NCI-H2081 treated with DMSO at 0.1 percent for 48 hours (cell line): ENCODE measurements at places on chromosomes 13 and 19.

DNA sequence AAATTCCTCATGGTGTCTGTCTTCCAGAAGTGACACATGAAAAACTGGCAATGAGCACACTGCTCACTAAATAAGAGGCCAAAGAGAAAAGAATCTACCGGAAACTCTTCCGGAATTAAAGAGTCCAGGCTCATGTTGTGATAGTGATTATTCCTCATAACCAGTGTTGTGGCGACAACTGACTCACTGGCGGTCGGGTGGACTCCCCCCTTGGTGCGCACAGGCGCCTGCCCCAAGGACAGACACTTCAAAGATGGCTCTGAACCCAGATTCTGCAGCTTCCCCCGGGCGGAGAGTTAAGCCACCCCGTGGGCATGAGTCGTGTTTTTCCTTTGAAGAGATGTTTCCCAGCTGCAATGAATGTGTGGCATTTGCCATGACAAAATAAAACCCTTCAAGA, 10.3 kb downstream of the IL17D start:
- no peak for DNase-seq

DNA sequence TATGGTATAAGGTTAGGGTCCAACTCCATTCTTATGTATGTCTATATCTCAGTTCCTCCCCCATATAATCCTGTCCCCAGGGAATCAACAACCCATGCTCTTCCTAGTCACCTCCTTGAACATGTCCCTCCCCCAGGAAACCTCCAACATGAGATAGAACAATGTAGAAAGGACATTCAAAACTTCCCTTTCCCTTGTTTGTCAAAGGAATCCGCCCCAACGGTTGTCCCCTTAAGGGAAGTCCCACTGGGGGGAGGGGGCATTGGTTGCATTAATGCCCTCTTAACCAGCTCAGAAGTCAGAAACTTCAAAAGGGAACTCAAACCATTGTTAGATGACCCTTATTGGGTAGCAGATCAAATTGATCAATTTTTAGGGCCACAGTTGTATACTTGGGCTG, 6.8 kb upstream of the ZNF561 start:
- no peak for DNase-seq

DNA sequence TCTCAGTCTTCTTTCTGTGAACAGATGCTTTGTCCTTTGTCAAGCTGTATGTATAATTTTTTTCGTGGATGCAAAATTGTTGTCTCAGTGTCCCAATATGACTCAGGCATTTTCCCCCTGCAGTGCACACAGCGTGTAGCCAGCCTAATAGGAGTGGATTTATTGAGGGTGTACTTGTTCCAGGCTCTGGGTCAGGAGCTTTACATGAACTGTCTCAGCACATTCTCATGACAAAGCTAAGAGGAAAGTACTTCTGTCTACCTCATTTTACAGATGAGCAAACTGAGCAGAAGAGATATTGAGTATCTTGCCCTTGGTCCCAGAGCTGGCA, 50.8 kb downstream of the STK24 start:
- DNase-seq: no peak

DNA sequence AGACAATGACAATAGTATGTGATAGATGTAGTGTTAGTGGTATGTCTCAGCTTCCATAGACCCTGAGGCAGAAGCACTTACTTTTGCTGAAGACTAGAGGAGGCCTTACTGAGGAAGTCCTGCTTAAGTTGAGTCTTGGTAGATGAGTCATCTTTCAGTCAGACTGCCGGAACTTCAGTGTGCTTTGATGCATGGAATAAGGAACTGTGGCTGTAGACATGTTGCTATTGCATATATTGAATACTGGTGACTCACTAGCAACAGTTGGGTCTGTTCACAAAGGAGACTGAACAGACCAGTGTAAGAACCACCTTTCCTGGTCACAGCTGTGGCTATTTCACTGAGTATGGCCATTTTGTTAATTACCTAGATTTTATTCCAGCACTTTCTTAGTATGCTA, 1000.6 kb downstream of the OLFM4 start:
- DNase-seq: no peak

GRCh38 chr19:58476498-58477015, 405 bp downstream of the ZNF446 start:
- DNase-seq: no peak

DNA sequence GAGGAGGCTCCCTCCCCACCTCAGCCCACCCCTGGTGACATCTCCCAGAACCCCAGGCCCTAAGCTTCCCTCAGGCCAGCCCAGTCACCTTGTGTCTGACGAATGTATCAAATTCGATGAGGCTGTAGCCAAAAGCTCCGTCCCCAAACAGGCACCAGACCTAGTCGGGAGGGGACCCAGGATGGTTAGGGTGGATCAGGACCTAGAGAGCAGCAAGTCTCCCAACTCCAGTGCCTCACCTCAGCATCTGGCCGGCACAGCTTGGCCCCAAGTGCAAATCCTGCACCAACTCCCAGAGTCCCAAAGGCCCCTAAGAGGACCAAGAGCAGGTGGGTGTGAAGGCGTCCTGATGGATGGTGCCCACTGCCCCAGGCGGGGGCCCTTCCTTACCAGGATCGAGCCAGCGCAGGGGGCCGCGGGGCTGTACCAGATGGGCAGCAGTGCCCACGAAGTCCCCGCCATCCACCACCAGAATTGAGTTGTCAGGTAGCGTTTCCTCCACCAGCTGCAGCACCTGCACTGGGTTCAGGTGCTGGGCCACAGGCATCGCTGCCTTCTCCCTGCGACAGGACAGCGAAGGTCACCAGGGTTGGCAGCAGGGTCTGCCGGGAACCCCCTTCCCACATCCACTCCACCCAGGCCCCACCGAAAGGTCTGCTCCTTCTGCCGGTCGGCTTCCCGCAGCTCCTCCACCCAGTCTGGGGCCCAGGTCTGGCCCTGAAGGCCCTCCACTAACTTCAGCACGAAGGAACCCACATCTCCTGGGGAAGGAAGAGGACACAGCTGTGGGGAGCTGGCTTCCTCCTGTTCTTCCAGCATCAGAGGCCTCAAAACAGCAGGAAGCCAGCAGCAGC, 8.8 kb downstream of the SYDE1 start:
- DNase-seq: no peak

DNA sequence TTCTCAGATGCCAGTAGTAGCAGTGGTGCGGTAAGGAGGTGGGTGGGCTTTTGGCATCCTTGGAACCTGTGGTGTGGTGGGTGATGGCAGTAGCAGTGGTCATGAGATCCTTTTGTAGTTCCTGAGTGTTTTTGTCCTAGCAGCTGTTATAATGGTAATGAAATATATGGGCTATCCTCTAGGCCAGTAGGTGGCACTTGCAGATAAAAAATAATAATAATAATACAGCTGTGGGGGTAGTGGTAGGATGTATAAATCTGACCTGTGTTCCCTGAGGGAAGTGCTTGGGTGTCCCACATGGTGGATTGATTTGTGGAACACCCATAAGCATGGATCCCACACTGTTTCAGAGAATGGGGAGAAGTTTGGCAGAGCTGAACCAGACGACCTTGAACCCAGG, 334.0 kb downstream of the SLITRK5 start:
- DNase-seq: no peak

- no peak for DNase-seq
Observed at GRCh38 chr13:64993514-64994164, 2236.5 kb downstream of the PCDH9 start.

- DNase-seq: no peak
Observed at GRCh38 chr13:94825507-94825906, 113.2 kb upstream of the SOX21 start.

DNA sequence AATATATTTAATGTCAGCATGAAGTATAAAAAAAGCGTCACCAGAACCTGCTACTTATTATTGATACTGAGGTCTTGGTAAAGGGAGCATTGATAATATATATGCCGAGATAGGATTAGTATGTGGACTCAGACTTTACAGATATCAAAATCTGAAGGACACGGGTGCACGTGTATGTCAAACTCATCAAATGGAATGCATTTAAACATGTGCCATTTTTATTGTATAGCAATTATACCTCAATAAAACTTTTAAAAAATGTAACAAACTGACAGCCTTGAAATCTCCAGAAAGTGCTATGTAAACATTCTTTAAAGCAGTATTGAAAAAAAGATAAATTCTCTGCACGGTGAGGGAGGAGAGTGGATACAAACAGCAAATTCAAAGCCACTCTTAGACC, 157.9 kb downstream of the RNF17 start:
- DNase-seq: no peak

GRCh38 chr13:59493436-59493965, 670.2 kb downstream of the DIAPH3 start:
- no peak for DNase-seq

DNA sequence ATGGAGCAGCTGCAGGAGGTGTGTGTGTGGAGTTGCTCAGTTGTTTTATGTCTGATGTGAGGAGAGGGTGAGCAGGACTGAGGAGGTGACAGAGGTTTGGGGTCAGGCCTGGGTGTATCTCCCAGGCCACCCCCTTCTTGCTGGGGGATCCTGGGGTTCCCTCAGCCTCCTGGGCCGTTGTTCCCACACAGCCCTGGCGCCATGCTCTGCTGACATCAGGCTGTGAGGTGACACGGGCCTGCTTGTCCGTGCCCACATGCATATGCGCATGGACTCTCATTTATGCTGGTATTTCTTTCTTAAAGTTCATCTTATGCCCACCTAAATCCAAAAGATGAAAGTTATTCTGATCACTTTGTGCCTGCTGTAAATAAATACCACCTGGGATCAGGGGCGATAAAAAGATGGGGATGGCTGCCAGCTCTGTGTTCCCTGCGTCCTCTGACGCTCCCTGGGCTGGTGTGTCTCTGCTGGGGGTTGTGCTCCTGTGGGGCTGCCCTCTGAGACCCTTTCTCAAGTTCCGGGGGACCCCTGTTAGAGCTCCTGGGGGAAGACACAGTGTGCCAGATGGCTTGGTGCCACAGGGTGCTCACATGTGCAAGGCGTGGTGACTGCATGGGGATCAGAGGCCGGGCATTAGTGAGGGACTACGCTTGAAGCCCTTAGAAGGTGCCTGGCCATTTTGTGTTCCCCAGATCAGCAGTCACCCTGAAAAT, 12.6 kb downstream of the NAXD start:
- no peak for DNase-seq

DNA sequence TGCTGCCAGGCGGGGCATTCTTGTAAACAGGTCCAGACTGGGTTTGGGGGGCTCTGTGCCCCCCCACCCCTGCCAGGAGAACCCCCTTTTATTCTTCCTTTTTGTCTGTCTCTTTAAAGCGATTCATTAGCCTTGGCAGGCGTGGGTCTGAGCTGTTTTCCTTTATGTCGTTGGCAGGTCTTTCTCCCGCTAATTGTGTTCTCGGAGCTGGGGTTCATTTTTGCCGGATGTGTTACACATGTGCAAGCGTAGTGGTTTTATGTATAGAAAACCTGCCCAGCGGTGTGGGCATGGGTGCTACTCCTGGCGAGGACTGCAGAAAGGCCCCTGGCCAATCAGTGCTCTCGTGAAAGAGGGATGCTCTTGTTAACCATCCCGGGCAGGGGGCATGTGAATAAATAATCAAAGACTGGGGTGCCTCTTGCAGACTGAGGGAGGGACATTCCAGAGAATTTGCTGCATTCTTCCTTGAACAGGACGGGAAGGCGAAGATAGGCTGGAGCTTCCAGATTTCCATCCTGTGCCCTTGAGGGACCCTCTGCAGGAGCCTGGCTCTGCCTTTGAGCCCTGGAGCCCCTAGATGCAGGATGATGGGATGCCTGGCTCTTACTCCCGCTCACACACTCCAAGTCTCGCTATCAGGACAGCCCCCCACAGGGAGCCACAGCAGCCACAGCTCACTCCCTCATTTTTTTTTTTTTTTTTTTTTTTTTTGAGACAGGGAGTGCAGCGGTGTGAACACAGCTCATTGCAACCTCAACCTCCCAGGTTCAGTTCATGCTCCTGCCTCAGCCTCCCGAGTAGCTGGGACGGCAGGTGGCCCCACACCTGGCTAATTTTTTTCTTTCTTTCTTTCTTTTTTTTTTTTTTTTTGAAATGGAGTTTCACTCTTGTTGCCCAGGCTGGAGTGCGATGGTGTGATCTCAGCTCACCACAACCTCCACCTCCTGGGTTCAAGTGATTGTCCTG, 14.1 kb downstream of the CARM1 start:
- DNase-seq: no peak

DNA sequence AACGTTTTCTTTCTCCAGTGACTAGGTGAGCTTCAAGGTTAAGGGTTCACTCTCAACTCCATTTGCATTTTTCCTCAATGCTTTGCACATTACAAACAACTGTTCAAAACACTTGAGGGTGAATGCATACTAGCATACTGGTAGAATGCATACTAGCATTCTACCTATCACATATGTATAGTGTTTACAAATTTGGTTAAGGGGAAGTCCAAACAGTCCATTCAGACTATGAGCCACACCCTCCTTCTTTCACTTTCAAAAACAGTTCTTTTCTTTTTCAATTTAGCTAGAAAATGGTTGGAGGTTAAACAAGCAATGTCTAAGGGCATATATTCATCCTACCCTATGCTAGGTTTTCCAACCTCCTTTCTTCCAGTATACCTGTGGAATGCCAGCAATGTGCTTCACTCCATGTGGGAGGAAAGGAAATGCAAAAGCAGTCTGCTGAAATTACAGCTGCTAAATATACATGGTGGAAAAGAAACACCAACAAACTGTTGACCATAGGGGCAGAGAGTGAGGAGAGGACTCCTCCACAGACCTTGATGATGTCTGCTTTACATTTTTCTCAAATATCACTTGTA, 102.6 kb downstream of the DOCK9 start:
- DNase-seq: no peak

DNA sequence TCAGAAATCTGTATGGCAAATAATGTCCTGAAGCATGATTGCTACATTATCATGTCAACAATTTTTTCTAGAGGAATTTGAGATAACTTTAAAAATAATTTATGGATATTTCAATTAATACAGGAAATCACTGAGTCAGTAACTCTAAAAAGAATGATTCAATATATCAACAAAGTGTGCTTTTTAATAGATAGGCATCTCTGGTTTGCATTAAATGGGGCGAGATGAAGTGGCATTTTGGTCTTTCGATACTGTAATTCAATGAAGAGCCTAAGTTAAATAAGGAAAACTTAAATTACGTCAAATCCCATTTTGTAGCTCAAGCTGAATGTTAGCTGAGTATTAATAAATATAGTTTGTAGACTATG, 342.8 kb downstream of the DACH1 start:
- no peak for DNase-seq

DNA sequence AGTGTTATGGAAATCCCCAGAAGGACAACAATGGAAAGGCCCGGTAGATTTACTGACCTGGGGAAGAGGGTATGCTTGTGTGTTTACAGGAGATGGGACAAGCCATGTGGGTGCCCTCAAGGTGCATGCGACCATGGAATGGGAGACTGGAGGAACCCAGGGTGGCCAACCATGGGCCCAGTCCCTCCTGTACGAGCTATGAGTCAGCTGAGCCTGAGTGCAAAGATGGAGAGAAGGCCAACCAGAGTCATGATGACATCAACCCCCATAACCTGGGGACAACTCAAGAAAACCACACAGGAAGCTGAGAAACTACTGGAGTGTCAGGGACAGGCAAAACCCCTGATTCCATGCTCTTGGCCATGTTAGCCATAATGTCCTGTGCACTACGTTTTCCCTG, 7.8 kb downstream of the ZNF350 start:
- no peak for DNase-seq

DNA sequence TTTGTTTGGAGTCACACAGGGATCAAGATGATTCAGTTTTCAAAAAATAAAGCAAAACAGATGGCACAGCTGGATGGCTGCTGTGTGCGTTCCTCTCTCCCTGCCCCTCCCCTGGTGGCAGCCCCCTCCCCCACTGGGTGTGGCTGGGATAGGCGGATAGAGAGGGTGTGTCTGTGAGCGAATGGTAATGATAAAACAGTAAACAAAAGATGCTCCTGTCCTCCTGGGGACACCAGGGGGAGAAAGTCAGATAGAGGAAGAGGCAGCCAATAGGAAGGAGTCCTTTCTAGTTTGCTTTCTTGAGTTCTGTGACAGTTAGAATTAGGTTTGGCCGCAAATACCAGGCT, 6.5 kb downstream of the TMEM255B start:
- DNase-seq: no peak
